Neural progenitor cell (in vitro differentiated cells): ENCODE measurements at places on chromosomes 3 and 15.

- DNase-seq = no peak
These were observed 127.6 kb upstream of the MME start for GRCh38 chr3:154952553-154952952.

DNA sequence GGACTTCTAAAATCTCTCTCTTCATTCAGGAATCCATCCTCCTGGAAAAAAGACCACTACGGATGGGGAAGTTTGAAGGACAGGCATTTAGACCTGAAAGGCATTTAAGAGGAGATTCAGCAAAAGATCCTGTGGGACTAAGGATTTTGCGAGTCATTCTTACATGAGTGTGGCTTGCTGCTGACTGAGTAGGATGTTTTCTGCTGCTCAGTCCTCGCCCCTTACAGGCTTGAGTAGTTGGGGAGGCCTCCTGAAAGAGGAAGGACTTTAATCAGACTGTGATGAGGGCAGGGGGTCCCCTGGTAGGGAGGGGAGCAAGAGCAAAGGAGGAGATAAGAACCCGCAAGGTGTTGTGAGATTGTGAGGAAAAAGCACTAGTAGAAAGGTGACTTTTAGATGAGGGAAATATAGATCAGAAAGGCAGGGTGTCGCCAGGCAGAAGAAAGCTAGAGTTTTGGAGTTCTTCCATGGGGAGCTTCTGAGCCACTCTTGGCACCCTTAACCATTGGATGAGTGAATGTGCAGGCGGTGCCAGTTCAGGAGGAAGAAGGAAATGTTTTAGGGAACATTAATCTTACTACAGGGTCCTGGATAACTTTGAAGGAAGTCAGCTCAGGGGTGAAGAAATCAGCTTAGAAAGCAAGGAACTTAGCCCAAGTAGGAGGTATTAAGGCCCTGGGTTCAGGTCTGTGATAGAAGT lies 171.1 kb downstream of the RORA start:
- DNase-seq = no peak

DNA sequence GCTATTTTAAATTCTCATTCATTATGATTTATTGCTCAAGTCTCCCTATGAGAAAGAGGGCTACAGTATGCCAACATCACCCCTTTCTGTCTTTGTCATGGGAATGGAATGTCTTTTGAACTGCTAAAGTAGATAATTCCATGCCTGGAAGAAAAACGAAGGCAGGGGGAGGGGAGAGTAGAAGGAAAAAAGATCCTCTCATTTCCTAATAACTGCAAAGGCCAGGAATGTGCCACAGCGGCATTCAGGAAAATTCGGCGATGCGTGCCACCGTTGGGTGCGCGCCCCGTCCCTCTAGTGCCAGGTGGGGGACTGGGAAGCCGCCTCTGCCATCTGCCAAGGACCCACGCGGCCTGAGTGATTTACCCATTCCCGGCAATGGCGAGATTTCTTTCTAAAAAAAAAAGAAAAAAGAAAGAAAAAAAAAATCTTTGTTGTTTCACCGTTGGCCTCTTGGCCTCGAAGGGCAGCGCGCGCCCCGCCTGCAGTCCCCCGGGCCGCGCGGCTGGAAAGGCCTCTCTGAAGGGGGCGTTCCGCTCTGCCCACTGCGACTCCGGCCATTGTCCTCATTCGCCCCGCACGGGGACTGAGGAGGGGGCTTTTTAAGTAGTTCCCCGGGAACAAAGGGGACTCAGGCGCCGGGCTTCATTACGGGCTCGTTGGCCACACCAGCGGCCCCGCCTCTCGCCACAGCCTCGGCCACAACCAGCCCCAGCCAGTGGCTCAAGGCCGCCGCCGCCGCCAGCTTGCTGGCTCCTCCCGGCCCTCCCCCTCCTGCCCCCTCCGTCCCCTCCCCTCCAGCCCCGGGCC lies 54.5 kb downstream of the CPN2 start:
- DNase-seq = peak; percentile 98

DNA sequence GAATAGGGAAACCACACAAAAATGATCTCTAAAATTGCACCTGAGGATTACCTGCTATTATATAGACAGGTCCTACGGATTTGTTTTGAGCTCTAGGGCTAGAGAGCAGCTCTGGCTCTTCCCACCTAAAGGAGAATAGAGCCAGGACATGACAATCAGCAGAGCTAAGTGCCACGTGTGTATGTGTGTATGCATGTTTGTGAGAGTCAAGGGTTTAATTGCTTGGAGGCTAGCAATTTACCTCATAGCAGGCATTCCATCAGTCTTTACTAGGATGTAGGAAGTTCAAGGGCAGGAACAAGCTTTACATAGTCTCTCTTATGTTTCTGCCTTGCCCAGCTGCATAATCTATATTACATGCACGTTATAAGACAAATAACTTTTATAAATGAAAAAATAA lies 498.2 kb downstream of the NSUN3 start:
- no peak for DNase-seq

GRCh38 chr3:129123314-129124060 lies 1.9 kb upstream of the RAB43 start:
- no peak for DNase-seq

GRCh38 chr15:34610354-34610753 lies 26.9 kb upstream of the GOLGA8B start:
- DNase-seq = peak; percentile 25
